ENCODE measurements at places on chromosomes 4 and X.

- DNase-seq: no peak
Observed at GRCh38 chrX:4572691-4573090, 859.2 kb upstream of the PRKX start.

DNA sequence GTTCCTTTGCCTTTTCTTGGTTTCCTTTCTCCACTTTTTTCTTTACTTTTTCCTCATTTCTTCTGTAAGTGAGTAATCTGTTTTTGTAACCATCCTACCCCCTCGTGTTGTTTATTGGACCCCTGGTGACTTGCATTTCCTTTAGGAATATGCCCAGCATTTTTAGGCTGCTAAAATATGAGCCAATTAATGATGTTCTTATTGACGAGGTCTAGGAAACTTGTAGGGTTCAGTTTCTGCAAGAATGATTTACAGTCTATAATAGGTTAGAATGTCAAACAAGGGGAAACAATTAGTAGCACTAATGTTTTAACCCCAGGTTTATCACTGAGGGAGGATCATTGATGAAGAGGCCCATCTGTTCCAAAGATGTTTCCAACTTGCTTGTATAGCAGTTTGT lies 79.0 kb downstream of the CPE start:
- DNase-seq: no peak

- DNase-seq: no peak
Observed at GRCh38 chrX:23434356-23434884, 99.8 kb downstream of the PTCHD1 start.

DNA sequence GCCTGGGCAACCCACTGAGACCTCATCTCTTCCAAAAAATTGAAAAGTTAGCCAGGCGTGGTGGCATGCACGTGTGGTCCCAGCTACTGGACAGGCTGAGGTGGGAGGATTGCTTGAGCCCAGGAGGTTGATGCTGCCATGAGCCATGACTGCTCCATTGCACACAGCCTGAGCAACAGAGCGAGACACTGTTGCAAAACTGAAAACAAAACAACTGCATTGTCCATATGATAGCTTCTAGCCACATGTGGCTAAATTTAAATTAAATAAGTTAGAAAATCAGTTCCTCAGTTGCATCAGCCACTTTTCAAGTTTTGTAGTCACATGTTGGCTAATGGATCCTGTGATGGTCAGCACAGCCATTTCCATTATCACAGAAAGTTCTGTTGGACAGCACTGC lies 67.9 kb downstream of the GAB1 start:
- peak; percentile 57 for DNase-seq

GRCh38 chr4:110073053-110073845 lies 125.2 kb downstream of the ELOVL6 start:
- no peak for DNase-seq

- DNase-seq: no peak
Observed at GRCh38 chrX:68299898-68300297, 133.4 kb downstream of the OPHN1 start.

DNA sequence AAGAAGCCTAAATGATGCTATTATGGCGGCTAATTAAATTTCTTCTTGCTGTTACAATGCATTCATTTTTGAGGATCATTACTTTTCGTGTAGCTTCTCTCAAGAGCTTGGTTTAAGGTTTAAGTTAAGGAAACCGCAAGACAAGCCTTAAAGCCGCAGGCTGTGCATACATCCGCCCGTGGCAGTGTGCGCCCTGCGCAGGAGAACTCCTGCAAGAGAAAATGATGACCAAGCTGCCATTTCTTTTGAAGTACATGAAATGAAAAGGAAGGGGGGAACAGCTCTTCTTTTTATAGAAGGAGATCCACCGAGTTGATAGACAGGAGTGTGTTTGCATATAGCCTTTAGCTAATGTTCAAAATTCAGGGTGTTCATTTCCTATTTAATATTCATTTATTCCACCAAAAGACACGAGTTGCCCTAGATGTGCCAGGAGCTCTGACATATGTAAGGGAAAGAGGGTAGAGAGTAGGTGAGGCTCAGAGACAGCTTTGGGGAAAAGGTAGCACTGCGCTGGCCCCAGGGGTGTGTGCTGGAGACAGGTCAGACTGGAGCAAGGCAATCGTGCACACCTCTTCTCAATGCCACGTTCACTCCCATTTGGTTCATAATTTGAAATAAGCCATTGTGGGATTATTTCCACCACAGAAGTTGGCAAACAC lies 112.1 kb upstream of the LDB2 start:
- no peak for DNase-seq

DNA sequence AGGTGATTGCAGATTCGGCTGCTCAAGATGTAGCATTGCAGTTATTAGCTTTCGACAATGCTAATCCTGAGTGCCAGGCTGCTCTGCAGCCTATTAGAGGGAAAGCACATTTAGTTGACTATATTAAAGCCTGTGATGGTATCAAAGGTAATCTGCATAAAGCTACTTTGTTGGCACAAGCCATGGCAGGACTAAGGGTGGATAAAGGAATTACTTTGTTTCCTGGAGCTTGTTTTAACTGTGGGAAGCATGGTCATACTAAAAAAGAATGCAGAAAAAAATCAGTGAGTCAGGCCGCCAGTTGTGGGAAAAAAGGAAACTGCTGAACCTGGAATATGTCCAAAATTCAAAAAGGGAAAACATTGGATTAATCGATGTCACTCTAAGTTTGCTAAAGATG lies 154.9 kb upstream of the TECRL start:
- DNase-seq: no peak

DNA sequence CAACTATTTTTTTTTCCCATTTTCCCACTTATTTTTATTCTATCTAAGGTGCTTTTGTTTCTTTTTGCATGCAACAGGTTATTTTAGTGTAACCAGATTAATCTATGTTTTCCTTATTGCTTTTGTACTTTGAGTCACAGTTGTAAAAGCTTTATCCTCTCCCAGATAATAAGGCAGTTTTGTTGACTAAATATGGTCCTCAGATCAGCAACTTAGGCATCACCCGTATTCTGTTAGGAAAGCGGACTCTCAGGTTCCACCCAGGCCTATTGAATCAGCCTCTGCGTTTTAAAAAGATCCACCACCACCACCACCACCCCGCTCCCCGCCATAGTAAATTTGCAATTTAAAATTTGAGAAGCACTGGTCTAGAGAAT lies 58.6 kb upstream of the USP9X start:
- DNase-seq: no peak

All from kidney tubule cell (primary cell).